ENCODE measurements at places on chromosomes 11 and 22.

GRCh38 chr22:23110922-23111527 lies 30.8 kb downstream of the RSPH14 start:
- DNase-seq, result no peak

- no peak for DNase-seq
Observed at GRCh38 chr11:63847363-63847762, 8.5 kb downstream of the MARK2 start.

DNA sequence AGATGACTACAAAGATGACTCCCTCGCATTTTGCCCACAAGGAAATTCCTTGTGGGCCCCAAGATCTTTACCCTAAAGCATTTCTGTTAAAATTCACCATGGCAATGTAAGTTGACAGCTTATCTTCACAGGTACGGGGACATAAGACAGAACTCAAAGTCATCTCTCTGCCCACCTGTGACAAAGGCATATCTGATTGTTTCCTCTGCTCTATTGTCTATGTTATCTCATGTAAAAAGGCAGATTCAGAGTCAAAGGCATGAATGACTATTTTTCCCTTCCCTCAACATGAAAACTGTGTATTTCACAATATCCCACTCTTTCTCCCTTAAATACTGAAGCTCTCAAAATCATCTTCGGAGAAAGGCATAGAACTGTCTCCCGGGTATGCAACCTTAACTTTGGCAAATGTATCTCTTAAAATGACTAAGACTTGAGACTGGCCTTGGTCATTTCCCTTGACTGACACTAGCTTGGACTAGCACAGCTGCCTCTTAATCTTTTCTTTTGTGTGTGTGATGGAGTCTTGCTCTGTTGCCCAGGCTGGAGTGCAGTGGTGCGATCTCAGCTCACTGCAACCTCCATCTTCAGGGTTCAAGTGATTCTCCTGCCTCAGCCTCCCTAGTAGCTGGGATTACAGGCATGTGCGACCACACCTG lies 103.2 kb downstream of the MICAL3 start:
- no peak for DNase-seq

DNA sequence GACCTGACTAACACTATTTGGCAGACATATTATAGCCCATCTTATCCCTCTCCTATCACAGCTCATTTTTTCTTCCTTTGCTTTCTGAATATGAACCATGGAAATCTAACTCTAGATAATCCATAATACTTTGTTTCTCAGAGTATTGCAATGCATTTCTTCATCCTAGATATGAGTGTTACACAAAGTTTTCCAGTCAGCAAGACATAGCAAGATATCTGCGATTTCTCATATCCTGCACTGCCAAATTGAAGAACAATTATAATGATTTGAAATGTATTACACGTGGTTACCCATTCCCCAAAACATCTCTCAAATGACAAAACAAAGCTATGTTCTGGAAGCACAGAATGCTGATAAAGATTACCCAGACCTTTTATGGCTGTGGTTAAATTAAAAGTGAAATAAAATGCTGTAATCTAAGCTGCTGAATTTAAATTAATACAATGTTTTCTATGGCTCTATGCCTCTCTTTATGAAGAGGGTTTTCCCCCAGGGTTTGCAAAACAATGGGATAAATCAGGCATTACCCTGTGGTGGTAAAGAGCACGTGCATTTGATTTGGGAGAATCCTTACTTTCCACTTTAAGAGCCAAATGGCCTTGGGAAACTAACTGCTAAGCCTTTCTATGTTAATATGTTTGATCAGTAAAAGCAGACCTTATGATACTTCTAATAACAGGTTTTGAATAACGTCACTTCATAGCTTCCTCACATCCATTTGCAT lies 1291.0 kb upstream of the CNTN5 start:
- no peak for DNase-seq

GRCh38 chr11:10457901-10458300 lies 2.8 kb downstream of the AMPD3 start:
- DNase-seq, result no peak

- no peak for DNase-seq
Observed at GRCh38 chr11:113949891-113950290, 25.0 kb upstream of the HTR3A start.

GRCh38 chr11:830295-831117 lies 2.2 kb upstream of the CD151 start:
- DNase-seq, result peak; percentile 25

DNA sequence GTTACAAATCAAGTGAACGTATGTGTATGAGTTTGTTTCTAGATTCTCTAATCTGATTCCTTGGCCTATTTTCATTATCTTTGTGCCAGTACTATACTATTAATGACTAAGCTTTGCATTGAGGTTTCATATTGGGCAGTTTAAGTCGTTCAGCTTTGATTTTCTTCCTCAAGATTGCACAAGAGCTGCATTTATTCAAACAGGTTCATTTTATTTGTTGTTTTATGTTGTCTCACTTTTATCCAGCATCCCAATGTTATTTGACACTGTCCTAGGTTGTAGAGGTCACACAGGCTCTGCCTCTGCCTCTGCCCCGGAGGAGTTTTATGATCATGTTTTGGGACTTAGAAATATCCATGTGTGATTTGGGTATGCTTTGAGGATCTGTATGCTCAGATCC lies 79.8 kb downstream of the TEAD1 start:
- DNase-seq, result no peak

- no peak for DNase-seq
Observed at GRCh38 chr22:20420157-20420842, 17.3 kb downstream of the SCARF2 start.

DNA sequence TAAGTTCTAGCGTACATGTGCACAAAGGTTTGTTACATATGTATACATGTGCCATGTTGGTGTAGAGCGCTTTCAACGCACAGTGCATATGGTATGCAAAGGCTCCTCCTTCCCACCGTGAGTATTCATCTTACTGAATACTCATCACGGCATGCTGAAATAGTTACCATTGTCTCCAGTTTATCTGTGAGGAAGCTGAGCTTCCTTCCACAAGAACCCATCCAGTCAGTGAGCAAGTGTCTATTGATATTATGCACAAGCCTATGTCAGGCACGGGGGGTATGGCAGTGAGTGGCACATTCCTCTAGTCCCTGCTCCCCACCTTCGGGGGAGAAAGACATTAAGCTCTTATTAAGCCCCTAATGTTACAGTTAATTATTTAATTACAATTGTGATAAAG lies 28.1 kb downstream of the INSC start:
- no peak for DNase-seq

DNA sequence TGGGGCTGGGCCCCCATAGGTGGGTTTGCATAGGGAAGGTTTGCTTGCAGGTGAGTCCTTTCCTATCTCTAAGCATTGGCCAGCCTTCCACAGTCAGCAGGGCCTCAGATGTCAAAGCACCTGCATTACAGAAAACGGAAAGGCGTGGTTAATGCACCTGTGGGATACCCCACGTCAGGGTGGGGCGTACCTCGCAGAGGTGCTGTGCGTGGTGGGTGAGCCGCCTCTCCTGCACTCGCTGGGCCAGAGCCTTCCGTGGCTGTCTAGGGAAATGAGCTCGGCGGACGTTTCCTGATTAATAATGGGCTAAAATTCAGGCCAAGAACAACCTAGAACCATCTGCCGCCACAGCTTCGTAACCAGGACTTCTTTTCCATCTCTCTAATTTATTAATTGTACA lies 32.3 kb downstream of the ST14 start:
- DNase-seq, result no peak

GRCh38 chr22:32706149-32706548 lies 95.4 kb upstream of the TIMP3 start:
- DNase-seq, result no peak

GRCh38 chr11:2860636-2861035 lies 24.9 kb downstream of the CDKN1C start:
- DNase-seq, result no peak

DNA sequence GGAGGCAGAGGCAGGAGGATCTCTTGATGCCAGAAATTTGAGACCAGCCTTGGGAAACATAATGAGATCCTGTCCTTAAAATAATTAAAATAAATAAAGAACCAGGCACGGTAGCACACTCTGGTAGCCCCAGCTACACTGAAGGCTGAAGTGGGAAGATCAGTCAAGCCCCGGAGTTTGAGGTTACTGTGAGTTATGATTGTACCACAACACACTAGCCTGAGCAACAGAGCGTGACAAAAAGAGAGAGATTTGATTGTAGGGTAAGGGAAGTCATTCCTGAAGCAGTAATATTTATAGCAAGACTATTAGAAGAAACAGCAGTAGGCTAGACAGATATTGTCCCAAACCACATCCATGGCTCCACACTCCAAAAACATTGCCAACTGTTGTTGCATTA lies 1408.4 kb upstream of the TENM4 start:
- DNase-seq, result no peak

DNA sequence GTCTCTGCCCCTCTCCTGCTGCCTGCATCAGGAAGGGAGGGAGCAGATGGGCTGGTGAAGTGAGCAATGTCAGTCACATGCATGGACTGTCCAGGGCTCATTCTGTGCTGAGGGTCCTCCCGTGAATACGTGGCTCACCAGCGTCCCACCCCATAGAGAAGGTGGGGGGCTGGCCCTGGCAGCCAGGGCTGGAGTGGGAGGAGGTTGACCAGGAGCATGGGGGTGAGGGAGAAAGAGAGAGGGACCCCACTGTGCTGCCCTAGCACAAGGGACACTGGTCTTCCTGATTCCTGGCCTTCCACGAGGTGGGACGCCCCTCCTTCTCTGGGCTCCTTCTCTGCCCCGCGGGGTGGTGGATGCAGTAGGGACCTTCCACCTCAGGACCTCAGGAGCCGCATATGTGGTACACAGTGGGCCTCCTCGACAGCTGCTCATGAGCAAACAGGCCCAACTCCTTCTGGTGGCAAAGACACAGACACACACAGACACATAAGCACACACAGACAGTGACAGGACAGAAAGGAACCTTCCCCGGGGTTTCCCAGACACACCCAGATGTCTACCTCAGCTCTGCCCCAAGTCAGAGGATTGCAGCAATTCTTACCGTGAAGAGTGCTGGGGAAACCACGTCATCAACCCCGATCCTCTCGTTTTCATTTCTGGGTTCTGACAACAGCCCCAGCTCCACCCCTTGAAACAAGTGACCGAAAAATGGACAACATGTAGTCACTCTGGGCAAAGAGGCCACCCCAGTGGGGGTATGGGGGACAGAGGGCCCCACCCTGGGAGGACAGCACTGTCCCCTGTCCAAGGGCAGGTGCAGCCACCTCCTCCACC lies 3.6 kb upstream of the APOBEC3A start:
- peak; percentile 40 for DNase-seq

DNA sequence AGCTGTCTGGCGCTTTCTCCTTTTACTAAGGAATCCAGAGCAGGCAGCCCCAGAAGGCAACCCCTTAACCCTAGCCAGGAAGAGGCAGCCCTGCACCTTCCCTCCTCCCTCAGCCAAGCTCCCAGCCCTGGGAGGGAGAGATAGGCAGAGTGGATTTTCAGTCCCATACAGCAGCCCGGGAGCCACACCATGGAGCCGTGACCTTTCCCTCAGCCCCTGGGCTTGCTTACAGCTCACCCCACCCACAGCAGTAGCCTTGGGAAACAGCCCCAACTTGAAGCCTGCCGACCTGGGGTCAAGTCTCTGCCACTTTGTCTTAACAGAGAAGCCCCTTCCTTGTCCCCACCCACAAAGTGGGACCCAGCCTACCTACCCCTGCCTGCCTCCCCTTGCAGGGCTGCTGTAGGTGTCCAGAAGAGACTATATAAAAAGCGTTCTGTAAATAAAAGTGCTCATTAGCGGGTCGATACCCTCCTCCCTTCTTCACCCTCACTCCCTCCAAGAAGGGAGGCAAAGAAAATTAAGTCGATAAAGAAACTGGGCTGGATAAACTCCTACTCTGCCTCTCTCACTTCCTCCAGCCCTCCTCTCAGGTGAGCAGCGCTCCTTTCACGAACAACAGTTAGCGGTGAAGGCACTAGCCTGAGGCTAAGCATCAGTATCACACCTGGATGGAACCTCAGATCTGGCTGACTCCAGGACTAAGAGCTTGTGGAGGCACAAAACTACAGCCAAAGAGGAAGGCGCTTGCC lies 4.2 kb downstream of the TST start:
- DNase-seq, result no peak

DNA sequence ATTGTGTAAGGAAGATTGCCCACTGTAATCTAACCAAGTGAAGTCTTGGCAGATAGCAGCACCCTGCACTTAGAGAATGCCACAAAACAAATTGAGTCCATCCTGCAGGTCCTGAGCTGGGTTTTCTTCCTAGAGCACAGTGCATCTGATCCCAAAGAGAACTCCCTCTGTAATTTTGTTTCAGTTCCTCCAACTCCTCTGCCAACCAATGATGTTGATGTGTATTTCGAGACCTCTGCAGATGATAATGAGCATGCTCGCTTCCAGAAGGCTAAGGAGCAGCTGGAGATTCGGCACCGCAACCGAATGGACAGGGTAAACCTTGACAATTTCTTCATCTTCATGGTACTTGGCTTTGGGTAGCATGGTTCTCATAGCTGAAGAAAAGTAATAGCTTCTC lies 33.1 kb upstream of the ST14 start:
- DNase-seq, result no peak

DNA sequence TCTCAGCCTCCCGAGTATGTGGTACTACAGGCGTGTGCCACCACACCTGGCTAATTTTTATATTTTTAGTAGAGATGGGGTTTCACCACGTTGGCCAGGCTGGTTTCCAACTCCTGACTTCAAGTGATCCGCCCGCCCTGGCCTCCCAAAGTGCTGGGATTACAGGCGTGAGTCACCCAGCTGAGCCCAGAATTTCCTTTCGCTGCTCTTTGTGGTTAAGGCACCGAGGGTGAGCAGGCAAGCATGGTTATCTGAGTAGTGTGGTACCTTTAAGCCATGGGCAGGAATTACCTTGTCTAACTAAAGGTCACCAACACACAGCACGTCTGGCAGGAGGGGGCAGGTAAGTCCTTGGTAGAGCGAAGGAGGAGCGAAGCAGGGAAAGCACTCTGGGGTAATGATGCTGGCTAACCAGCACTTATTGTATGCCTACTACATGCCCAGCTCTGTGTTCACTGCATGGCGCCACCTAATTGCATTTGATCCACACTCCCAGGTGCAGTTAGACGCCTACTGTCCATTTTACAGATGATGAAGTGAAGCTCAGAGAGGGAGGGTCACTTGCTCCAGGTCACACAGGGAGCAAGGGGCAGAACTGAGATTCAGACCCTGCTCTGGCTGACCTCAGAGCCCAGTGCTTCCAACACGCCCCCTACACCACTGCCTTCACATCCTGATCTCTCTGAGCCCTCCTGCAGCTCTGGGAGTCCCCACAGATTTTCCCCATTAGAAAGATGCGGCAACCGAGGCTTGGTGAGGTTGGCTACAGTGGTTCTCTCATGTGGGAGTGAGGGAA lies 45.7 kb downstream of the TRIOBP start:
- DNase-seq, result no peak

GRCh38 chr22:20011123-20011992 lies 5.3 kb downstream of the ARVCF start:
- no peak for DNase-seq

Measured in stimulated activated CD4-positive, alpha-beta T cell treated with anti-CD3 and anti-CD28 coated beads, Interleukin-2, amount 100 ng/mL, for 4 hours (primary cell).